Sigmoid colon (tissue), 7 donors: ENCODE measurements at places on chromosomes 5 and 9. TPM values are rescaled to one million over a fixed set of nuclear protein-coding genes. Genes with fewer than 3 reads are reported as not detected.

Gene PCDHA9
- total RNA-seq, result 0.71 TPM

Gene AIF1L
- 5.0 TPM for total RNA-seq

Gene TXNDC8
- total RNA-seq, result not detected

Gene BAAT
- not detected for total RNA-seq

Gene IL9
- not detected for total RNA-seq

Gene PPIC
- 59.7 TPM for total RNA-seq

Gene CARD9
- 2.4 TPM for total RNA-seq

Gene SLC36A3
- not detected for total RNA-seq

Gene GPR107
- total RNA-seq, result 19.6 TPM
